ENCODE measurements at places on chromosomes 12 and 14. TPM values are rescaled to one million over a fixed set of nuclear protein-coding genes. Genes with fewer than 3 reads are reported as not detected.

The DDN gene
- 0.55 TPM for total RNA-seq

The IGF1 gene
- total RNA-seq = 1.9 TPM

The ENDOU gene
- not detected for total RNA-seq

The FLRT2 gene
- total RNA-seq = 171 TPM

The FGF6 gene
- not detected for total RNA-seq

The KRT74 gene
- total RNA-seq = not detected

The ALDH1L2 gene
- total RNA-seq = 69.2 TPM

The CYP46A1 gene
- total RNA-seq = 0.41 TPM

The ALDH6A1 gene
- total RNA-seq = 11.8 TPM

The DPF3 gene
- total RNA-seq = 2.4 TPM

The RNF212B gene
- total RNA-seq = not detected

The OLR1 gene
- 0.96 TPM for total RNA-seq

The FOXN4 gene
- not detected for total RNA-seq

The LAG3 gene
- 2.0 TPM for total RNA-seq

The PYGL gene
- 104 TPM for total RNA-seq

GRCh38 chr14:64005822-64006221, 153.0 kb downstream of the SYNE2 start:
- DNase-seq = no peak

DNA sequence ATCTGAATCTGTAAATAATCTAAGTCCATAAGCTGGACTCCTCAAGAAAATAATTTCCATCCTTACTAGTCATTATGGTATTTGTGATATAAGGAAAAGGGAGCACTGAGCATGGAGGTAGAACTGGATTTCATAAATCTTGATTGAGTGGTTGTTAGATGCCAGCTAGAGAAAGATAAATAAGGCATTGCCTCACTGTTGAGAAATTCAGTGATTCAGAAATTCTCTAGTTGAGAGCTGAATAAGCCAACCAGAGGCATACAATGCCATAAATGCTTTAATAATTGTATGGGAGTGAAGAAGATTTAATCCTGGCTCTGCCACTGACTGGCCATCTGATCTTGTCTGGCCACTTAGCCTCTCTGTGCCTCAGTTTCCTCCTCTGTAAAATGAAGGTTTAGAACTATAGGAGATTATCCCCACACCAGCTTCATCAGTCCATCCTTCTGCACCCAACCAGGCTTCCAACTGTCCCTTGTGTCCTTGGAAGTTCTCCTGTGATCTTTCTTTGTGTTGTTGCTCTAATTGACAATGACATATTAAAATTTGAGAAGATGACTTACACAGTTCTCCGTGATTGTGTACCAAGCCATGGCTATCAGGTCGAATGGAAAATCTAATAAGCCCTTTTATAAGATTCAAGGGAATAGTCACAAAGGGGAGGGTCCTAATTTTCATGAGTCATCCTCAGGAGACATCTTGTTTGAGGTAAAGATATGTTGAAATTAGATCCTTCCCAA, 394.3 kb downstream of the EGLN3 start:
- peak; percentile 52 for DNase-seq

- DNase-seq = no peak
Observed at GRCh38 chr14:82587226-82587625, 1053.6 kb upstream of the SEL1L start.

DNA sequence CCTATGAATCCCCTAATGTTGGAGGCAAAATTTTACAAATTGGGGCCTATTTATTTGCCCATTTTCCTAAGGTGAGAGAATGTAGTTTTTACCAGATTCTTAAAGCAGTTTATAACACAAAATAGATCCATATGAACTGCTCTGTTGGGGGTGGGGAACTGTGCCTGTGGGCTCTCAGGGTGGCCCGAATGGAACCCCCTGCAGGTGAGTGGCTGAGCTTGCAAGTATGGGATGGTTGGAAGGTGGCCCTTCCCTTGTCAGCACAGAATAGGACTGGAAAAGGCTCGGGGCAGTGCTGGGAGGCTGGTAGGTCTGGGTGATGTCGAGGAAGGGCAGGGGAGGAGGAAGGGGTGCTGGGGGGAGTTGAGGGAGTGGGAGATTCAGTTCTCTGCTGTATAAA, 4.9 kb downstream of the VSX2 start:
- DNase-seq = no peak

- DNase-seq = no peak
Observed at GRCh38 chr14:22656226-22656625, 12.1 kb upstream of the OR6J1 start.

- DNase-seq = no peak
Observed at GRCh38 chr12:65276916-65277530, 1.5 kb upstream of the MSRB3 start.

- no peak for DNase-seq
Observed at GRCh38 chr12:85656561-85656960, 179.6 kb downstream of the RASSF9 start.

GRCh38 chr12:93784339-93785086, 107.3 kb downstream of the CRADD start:
- DNase-seq = peak; percentile 93

GRCh38 chr14:104263675-104264358, 125.4 kb downstream of the KIF26A start:
- DNase-seq = no peak

GRCh38 chr14:47194055-47194454, 481.4 kb downstream of the MDGA2 start:
- peak; percentile 63 for DNase-seq

DNA sequence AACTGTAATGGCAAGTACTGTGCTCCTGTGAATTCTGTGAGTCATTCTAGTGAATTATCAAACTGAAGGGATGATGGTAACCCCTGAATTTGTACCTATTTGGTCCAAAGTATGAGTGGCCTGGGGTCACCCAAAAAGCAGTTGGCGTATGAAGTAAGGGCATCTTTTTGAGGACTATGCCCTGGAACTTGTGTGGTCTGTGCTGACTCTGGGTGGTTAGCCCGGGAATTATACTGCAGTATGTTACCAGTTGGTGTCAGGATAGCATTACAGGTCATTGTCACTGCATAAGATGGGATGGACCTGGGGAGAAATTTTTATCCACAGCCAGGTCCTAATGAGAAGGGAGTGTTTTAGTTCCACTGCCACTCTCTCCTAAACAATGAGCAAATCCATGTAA, 174.7 kb downstream of the SSPN start:
- no peak for DNase-seq

GRCh38 chr14:96479435-96480146, 22.6 kb upstream of the PAPOLA start:
- no peak for DNase-seq

DNA sequence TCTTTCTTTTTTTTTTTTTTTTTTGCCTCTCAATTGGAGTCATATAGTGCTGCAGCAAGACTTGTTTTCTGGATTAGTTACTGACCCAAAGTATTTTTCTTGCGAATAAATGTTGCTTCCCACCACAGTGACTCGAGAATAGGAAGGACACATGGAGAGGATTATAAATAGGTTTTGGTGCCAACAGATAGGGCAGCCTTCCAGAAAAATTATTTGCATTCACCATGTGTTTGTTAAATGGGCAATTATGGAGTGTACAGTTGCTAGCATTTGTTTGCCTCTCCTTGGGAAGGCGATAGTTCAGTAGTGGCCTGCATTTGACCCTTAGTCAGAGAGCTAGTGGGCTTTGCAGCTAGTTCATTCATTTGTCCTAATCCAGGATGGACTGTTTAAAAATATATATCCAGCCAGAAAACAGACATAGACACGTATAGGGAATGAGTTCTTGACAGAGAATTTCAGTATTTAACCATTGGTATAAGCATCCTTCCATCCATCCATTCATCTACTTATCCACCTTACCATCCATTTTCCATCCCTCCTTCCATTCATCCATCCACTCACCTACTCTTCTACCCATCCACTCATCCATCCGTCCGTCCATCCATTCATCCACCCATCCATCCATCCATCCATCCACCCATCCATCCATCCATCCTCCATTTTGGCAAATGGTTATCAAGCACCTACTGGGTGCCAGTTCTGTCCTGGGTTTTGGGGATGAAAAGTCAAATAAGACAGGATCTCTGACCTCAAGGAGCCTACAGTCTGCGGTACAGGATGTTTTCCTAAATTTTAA, 67.5 kb downstream of the CHST11 start:
- no peak for DNase-seq

- DNase-seq = no peak
Observed at GRCh38 chr14:89794096-89794495, 160.4 kb downstream of the EFCAB11 start.

DNA sequence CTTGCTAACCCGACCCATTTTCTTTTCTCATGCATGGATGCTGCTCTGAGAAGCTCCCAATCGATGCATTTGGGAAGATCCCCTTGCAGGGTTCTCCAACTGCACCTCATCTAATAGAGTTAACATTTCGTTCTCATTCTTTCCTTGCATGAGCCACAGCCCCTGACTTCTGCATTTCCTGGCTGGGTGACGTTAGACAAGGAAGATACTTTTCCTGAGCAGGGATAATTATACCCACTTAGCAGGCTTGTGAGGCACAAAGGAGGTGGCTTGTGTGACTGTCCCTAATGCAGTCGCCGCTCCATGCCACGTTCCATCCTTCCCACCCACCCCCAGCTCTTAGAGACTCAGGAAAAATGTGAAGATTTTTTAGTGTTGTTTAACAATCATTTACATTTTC, 195.1 kb downstream of the CHST11 start:
- DNase-seq = no peak

DNA sequence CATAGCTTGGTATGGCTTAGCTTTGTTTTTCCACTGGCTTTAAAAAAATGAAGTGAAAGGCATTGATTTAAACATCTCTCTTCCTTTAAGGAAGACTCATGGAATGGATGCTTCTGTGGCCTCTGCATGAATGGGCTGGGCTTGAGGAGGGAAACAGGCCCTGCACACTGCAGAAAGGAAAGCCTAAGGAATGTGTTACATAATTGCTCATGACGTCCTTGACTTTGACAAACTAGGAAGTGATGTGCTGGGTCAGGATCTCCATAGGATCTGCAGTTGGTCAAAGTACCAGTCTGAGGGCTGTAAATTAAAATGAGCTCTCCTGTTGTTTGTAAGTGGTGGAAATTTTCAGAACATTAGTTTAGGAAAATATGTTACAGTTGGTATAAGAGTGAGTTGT, 12.7 kb downstream of the SAMD4A start:
- DNase-seq = peak; percentile 63

DNA sequence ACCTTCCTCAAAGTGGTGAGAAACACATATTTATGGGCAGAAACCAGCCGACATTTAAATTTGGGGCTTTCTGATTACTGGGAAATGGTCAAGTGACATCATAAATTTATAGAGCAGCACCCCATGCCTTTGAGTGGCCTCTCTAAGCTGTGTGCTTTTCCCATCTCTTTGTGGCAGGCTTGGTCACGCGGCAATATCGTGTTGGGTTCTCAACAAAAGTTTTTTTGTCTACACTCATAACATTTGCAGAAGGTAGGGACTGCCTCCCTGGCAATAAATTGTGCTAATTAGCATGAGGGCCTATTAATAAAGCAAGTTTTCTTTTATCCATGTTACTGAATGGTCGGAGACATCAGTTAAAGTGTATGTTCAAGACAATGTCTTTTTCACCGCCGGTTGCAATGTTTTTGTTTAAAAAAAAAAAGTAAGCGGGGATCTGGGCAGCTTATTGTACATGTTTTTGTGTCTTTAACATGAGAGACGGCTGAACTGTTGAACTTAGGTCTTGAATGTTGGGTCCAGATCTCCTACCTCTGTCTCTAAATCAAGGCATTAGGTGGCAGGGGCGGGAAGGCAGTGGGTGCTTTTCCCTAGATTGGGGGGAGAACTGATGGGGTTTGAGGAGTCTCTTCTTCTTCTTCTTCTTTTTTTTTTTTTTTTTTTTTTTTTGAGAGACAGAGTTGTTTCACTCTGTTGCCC, 193.3 kb downstream of the PHETA1 start:
- no peak for DNase-seq

DNA sequence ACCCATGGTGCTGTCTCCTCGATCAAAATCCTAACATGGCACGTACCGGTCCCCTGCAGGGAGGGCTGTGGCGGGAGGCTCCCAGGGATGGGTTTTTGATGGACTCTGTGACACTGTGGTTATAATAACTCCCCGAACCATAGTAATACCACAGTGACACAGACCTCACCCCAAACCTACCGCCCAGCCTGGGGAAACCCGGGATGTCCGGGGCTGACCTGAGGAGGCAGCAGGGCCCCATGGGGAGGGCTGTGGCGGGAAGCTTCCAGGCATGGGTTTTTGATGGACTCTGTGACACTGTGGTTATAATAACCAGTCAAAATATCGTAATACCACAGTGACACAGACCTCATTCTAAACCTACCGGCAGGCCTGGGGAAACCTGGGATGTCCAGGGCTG, 378.0 kb downstream of the TMEM121 start:
- no peak for DNase-seq

GRCh38 chr12:44748950-44749468, 127.1 kb downstream of the NELL2 start:
- no peak for DNase-seq

- no peak for DNase-seq
Observed at GRCh38 chr14:105493921-105494605, 3.0 kb downstream of the TEDC1 start.

- no peak for DNase-seq
Observed at GRCh38 chr14:29102996-29103395, 336.4 kb downstream of the FOXG1 start.

DNA sequence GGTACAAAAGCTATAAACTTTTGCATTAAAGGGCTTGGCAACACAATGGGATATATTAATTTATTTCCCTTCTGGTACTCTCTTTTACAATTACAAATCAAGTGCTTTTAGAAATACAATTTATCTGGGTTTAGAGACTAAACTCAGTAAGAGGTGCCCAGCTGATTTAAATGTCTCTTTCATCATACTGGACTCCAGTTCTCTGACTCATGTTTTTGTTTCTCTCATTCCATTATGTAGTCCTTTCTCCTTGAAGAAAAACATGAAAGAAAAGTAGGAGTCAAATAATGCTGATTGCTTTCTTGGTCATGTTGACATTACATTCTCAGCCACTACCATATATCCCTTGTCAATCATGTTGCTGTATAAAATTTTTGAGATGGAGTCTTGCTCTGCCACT, 36.3 kb upstream of the CFL2 start:
- peak; percentile 68 for DNase-seq

- no peak for DNase-seq
Observed at GRCh38 chr12:132402831-132403416, 73.5 kb upstream of the GALNT9 start.

DNA sequence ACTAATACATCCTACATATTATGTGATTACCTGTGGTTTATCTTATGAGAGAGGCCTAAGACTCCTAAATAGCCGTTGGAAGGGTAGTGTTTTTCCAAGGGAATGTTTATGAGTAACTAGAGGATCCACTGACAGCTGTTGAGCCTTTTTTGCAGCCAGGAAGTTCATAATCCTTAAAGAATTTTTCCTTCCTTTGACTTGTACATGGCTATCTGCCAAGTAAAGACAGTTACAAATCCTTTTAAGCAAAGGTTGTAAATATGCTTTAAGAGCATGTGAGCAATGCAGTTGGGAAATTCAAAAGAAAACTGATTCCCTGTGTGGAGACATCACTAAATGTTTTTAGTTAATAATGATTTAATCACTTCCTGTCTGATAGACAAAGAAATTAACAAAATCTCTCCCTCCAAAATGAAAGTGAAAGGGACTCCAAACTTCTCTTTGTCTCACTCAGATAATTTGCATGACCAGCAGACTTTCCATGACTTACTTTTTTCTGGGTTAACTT, 333.8 kb downstream of the PDZRN4 start:
- DNase-seq = peak; percentile 94

All from astrocyte (in vitro differentiated cells and primary cell).